Hematopoietic multipotent progenitor cell treated with erythropoietin and hydrocortisone succinate and interleukin-3 and kit ligand, for 6 days (in vitro differentiated cells): ENCODE measurements at places on chromosomes 4 and X.

DNA sequence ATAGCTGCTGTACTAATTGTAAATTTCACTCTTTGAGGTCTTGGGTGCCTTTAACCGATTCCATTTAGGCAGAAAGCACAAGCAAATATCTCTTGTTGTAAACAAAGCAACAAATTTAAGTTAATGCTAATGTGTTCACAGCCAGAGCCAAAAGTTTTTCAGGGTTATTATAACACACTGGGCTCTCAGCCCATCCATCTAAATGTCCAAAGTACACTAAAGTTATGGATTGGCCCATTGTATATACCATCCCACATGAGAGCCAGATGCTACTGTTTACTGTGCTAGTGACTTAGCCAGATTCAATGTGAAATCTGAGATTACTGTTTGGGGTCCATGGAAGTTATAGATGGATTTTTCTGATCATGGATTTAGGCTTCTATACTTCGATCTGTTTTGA lies 186.7 kb downstream of the LARP7 start:
- no peak for DNase-seq

DNA sequence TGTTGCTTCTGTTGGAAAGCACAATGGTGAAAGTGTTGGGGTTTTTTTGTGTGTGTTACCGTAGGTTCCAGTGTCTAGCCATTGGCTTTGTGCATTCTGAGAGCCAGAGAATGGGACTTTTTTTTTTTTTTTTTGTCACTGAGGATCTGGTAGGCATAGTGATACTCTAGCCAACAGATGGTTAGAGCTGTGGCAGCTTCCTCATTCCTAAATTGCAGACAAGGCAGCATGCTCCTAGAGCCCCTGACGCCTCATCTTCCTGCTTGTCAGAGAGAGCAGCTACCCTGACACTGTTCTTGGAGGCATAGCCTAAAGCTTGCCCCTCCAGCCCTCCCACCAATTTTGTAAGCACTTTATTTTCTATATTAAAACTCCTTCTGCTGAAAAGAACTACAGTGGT lies 27.0 kb downstream of the ARHGEF9 start:
- DNase-seq: no peak

DNA sequence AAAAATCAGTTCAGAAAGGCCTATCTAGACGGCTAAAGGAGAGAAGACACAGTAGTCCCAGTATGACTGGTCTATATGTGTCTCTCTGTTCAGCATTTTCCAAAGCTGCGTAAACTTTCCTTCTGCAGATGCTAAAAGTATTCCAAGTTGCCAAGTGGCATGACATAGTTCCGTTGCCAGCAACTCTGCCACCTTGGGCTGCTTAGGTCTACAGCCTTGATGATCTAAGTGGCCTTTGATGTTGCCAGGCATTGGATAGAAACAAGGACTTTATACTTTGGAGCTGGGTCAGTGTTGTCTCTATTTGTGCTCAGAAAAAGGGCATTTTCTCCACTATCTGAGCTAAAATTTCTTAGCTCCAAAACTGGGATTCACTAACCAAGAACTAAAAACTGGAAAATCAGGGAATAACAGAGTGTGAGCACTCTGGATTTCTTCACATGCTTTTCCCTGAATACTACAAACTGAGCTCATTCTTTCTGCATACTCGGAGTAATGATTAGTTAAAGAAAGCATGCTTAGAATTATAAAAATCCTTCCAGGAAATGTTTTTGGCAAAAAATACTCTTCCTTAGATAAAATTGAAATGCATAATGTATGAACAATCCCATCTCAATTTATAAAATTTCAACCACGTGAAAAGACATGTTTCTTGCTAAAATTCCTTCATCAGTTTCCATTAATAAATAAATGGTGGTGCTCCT lies 191.4 kb downstream of the ADAMTS3 start:
- no peak for DNase-seq

DNA sequence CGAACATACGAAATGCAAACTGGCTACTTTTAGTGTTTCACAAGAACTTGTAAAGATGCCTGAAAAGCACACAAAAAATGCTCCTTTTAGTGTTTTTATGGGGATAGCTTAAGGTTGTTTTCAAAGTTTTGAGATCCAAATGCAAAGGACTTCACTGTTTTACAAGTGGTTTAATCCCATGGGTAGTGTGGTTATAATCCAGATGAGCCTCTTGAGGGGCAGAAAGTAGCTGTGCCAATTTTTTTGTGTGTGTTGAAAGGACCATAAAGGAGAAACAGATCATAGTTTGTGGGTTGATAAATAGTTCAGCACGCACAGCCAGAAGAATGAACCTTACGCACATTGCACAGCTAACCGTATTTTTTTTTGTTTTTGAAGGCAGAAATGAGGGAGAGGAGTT lies 126.9 kb upstream of the GIMD1 start:
- no peak for DNase-seq

- no peak for DNase-seq
These were observed 1.1 kb upstream of the EPHA5 start for GRCh38 chr4:65671372-65671771.

DNA sequence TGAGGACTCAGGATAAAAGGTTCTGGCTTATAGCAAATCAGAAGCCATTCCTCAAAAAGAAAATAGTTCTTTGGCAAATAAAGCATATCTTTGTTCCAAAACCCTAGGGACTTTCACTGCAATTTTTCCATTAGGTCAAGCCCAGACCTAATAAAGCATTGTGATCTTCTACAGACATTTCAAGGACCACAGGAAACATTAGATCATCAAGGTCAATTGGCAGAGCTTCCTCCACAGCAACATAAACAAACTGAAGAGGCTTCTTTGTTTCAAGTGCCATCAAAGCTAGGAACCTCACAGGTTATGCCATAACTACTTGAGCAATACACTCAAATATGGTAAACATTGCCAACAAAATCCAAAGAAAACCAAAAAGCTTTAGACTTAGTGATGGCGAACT lies 144.9 kb downstream of the ANXA5 start:
- DNase-seq: no peak

DNA sequence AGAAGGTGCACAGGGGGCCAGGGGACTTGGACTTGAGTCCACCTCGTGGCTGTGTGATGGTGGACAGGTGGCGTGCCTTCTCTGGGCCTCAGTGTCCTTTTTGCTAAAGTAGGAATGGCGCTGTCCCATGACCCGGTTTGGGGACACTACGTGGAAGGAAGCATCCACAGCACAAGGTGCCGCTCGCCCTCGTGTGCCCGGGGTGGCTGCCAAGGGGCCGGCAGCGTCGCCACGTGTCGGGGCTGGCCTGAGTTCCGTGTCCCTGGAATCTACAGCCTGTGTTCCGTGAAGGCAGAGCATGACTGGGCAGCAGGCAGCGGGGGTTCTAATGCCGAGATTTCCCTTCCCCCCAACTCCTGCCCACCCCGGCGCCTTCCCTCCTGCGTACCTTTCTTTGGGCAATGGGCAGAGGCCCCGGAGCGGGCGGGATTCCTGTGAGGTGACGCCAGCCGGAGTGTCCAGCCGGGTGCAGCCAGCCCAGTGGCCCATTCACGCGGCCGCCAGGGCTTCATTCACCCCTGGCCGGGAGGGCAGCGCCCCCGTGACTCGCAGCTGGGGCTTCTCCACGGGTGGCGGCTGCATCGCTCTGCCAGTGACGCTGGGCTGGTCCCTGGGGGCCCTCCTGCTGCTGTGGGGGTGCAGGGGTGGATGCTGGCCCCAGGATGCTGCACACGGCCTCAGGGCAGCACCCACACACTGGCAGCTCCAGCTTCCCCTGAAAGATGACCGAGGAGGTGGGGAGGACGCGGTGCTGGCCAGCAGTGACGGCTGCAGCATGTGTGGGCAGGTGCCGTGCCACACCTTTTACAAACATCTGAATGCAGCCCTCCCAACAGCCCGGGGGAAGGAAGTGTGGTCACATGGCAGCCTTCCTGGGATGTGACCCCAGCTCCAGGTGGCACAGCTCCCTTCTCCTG lies 21.2 kb downstream of the DOK7 start:
- no peak for DNase-seq

- DNase-seq: no peak
These were observed 39.6 kb downstream of the TMEM164 start for GRCh38 chrX:110042496-110042895.

DNA sequence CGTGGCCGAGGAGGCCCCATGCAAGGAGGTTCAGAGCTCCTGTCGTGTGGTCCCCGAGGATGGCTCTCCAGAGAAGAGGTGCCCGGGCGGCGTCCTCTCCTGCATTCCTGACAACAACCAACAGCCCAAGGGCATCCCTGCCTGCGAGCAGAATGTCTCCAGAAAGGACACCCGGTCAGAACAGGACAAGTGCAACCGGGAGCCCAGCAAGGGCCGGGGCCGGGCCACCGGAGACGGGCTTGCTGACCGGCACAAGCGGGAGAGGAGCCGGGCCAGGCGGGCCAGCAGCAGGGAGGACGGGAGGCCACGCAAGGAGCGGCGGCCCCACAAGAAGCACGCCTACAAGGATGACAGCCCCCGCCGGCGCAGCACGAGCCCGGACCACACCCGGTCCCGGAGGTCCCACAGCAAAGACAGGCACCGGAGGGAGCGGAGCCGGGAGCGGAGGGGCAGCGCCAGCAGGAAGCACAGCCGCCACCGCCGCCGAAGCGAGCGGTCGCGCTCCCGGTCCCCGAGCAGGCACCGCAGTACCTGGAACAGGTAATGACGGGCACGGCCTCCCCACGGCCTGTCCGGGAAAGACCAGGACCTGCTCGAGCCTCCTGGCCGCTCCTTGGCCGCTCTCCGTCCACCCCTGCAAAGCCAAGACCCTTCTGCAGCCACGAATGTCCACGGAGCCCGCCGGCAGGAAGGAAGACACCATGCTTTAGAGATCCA lies 9.8 kb downstream of the AKAP17A start:
- no peak for DNase-seq
